Vagina (tissue), 2 donors: ENCODE measurements at places on chromosomes 3 and 15.

DNA sequence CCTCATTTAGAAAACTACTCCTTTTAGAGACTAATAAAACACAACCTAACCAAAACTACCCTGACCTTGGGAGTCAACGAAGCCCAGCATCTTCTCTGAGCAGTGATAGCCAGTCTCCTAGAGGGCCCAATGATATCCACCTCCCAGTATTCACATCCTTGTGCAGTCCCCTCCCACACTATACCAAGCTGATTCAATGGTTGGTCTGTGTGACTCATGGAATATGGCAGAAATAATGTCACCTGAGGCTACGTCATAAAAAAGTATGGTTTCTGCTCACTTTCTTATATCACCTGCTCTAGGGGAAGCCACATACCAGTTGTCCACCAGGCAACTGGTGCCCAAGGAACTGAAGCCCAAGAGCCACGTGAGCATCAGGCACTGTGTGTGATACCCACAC, 21.4 kb upstream of the USF3 start:
- no peak for DNase-seq

DNA sequence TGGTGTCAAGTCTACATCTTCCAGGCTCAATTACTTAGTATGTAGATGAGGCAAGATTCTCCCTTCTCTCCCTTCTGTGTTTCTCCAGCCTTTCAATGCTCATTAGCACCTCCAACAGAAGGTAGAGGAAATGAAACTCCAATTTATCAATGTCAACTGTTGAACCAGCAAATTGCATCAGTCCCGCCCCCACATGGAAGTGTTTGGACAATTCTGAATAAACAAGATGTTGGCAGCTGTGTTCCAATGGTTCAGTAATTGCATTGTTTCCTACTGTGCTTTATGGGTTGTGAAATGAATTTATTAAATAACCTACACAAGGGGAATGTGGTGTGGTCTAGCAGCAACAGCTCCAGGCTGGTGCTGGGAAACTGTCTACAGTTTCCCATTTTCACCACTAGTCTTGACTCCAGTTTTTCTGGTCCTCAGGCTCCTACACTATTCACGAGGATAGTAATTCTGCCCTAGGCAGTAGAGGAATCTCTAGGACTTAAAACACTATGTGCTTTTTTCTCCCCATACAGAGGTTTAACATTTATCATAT, 91.9 kb downstream of the MB21D2 start:
- no peak for DNase-seq

- no peak for DNase-seq
Observed at GRCh38 chr15:52359722-52360121, 64.1 kb upstream of the MYO5C start.

DNA sequence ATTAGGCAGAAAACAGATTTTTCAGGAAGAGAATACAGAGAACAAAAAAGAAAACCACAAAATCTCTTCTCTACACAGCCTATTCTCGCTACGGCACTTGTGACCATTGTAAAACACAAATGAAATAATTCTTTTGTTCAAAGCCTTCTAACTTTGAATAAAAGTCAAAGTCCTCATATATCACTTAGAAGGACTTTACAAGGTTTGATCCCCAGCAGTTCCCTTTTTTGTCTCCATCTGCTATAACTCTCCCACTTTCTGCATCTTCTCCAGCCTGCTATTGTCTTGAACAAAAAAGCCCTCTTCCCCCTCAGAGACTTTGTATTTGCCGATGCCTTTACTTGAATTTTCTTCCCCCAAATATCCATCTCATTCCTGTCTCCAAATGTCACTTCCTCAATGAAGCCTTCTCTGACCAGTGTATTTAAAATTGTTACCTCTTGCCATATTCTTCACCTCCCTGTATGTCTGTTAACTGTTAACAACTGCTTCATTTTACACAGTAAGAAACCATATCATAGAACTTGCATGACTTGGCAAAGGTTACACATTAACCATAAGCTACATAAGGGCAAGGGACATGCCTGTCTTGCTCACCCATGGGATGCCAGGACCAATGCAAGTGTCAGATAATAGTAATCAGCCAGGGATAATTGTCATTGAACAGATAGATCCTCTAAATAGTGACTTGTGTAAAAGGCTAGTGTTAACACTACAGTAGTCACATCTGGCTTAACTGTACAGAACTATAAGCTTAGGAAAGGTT, 122.4 kb downstream of the CBLB start:
- DNase-seq, result no peak

- no peak for DNase-seq
Observed at GRCh38 chr3:184678317-184679055, 33.4 kb downstream of the MAGEF1 start.

GRCh38 chr3:37646865-37647264, 214.8 kb upstream of the CTDSPL start:
- no peak for DNase-seq

- no peak for DNase-seq
Observed at GRCh38 chr3:157713101-157713500, 209.9 kb upstream of the VEPH1 start.

- DNase-seq, result no peak
Observed at GRCh38 chr3:108897883-108898282, 55.8 kb downstream of the GUCA1C start.

DNA sequence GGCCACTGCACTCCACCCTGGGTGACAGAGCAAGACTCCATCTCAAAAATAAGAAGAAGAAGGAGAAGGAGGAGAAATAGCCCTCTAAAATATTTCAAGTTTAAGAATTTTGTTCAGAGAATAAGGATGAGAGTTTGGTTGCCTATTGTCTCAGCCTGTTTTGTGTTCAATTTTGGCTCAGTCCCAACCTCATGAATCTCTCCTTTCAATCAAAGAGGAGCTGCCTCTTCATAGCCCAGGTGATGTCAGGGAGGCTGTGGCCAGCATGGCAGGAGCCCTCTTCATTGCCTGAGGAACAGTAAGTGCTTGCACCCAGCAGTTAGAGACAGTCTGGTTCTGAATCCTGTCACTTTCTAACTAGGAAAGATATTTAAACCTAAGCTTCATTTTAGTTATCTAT, 55.0 kb downstream of the BDH1 start:
- no peak for DNase-seq

GRCh38 chr3:123096731-123097130, 29.9 kb downstream of the PDIA5 start:
- DNase-seq, result no peak

GRCh38 chr15:84940399-84940798, 41.3 kb upstream of the PDE8A start:
- no peak for DNase-seq

DNA sequence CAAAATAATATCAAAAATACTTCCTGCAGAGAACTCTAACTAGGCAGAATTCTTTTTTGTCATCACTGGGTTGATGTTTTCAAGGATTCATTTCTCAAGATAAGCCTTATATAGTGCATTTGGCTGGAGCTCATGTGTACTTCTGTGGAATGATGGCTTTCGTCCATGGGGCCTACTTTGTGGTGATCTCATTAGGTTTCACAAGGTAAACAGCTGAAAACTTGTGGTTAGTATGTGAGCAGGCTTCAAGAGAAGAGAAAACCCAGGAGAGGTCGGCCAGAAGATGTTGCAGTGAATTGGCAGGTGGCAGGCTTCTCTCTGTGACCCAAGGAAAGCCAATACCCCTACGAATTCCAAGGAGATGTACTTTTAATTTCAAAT, 121.4 kb upstream of the PHLDB2 start:
- no peak for DNase-seq

- DNase-seq, result no peak
Observed at GRCh38 chr3:170359178-170359704, 1.7 kb downstream of the SKIL start.

DNA sequence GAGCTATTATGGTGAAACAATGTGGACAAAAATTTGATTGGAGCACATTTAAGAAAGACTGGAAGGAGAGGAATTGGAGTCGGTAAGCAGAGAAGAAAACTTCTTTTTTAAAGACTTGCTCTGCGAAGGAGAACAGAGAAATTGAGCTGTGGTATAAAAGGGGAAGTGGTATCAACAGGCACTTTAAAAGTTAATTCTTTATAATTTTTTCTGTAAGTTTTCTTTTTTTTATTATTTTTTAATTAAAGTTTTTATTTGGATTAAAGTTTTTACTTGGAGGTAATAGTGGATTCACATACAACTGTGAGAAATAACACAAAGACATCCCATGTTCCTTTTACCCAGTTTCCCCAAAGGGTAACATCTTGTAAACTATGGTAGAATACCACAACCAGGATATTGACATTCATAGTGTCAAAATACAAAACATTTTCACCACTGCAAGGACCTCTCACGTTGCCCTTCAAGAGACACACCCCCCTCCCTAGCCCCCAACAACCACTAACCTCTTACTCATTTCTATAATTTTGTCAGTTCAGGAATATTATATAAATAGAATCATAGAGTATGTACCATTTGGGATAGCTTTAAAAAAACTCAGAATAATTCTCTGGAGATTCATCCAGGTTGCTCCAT, 33.8 kb upstream of the XIRP1 start:
- DNase-seq, result no peak

DNA sequence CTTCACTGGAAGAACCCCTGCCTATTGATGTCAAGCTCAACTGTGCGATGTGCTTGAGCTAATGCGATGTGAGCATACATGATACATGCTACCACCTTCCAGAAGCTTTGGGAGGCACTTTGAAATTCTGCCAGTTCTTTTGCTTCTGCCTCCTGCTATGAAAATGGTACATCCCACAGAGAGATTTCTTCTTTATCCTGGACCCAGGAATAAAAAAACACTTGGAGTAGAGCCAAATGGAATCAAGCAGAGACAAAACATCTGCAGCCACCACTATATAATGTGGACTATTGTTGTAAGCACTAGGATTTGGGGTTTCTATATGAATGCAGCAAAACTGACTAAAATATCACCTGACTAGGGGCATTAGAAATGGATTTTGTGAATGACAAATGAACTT, 119.9 kb upstream of the GAP43 start:
- DNase-seq, result no peak

DNA sequence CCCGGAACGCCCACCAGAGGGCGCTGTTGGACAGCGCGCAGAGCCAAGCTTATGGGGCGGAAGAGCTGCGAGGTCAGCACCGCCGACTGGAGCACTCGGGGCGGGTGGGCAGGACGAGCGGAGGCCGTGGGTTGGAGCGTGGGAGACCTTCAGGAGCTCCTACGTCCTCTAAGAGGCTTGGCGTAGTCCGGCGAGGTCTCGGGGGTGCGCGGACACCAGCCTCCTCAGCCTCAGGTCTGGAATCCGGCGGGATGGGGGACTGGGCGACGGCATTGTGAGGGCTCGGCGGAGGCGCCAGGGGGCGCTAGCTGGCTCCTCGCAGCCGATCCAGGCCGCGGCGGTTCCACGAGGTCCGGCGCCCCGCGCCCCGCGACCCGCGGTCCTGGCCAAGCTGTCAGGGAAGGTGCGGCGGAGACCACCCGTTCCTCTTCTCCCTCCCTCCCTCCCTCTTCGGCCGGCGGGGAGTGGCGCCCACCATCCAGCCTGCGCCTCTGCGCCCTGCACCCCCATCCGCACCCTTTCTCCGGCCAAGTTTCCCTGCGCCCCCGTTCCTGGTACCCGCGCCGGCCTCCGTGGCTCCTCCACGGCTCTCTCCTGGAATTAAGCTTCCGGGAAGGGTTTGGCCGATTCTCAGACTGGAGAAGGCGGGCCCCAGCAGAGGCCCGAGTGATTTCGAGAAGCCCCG, 24.3 kb upstream of the POLG start:
- DNase-seq, result no peak

- no peak for DNase-seq
Observed at GRCh38 chr3:56339671-56340070, 128.6 kb downstream of the ERC2 start.

- no peak for DNase-seq
Observed at GRCh38 chr3:128416578-128417211, 50.0 kb downstream of the DNAJB8 start.

- no peak for DNase-seq
Observed at GRCh38 chr15:74365598-74366445, 1.6 kb downstream of the CYP11A1 start.

GRCh38 chr3:74387111-74387735, 227.2 kb downstream of the CNTN3 start:
- DNase-seq, result no peak

- DNase-seq, result no peak
Observed at GRCh38 chr15:50210462-50211157, 28.6 kb downstream of the SLC27A2 start.

DNA sequence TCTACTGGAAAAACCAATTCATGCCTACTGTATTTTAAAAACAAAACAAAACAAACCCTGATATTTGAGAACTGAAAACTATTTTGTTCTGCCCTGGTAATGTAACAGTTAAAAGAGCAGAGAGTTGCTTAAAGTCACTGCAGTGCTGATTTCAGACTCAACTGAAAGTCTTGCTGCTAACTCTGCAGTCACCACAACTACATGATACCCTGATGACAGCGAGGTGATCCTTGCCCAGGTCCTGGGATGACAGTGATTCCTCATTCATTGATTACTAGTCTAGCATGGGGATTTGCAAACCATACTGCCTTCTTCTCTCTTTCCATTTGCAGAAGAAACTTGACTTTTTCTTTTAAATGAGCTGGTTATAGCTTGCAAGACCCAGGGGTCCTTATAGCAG, 67.5 kb downstream of the MME start:
- DNase-seq, result no peak

- DNase-seq, result peak; percentile 19
Observed at GRCh38 chr15:72342385-72342784, 22.4 kb upstream of the CELF6 start.

- no peak for DNase-seq
Observed at GRCh38 chr15:51907136-51907862, 64.3 kb downstream of the LEO1 start.

GRCh38 chr15:60477916-60478565, 901 bp downstream of the ICE2 start:
- no peak for DNase-seq

DNA sequence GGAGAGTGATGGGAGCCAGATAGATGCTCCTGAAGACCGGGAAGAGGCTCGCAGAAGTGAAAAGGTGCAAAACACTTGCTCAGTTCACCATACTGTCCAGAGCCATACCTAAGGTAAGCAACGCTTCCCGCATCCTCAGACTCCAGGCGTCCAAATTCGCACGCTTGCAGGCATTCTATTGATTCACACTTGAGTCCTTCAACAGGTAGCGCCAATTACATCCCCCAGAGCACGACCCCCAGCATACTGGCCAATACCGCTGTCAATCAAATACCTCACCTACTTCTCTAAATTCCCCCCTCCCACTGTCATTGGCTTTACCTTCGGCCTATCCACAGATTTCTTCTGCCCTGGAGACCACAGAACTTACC, 361 bp upstream of the STXBP5L start:
- DNase-seq, result no peak

GRCh38 chr3:152737021-152737908, 97.7 kb upstream of the P2RY1 start:
- no peak for DNase-seq

GRCh38 chr3:46669191-46669999, 24.1 kb downstream of the ALS2CL start:
- DNase-seq, result no peak

- DNase-seq, result no peak
Observed at GRCh38 chr15:98658831-98659699, 10.7 kb downstream of the IGF1R start.

- no peak for DNase-seq
Observed at GRCh38 chr15:82177291-82178010, 85.1 kb downstream of the EFL1 start.

- DNase-seq, result no peak
Observed at GRCh38 chr3:39090922-39091321, 16.5 kb downstream of the GORASP1 start.
